ENCODE measurements at places on chromosomes 1 and 21.

DNA sequence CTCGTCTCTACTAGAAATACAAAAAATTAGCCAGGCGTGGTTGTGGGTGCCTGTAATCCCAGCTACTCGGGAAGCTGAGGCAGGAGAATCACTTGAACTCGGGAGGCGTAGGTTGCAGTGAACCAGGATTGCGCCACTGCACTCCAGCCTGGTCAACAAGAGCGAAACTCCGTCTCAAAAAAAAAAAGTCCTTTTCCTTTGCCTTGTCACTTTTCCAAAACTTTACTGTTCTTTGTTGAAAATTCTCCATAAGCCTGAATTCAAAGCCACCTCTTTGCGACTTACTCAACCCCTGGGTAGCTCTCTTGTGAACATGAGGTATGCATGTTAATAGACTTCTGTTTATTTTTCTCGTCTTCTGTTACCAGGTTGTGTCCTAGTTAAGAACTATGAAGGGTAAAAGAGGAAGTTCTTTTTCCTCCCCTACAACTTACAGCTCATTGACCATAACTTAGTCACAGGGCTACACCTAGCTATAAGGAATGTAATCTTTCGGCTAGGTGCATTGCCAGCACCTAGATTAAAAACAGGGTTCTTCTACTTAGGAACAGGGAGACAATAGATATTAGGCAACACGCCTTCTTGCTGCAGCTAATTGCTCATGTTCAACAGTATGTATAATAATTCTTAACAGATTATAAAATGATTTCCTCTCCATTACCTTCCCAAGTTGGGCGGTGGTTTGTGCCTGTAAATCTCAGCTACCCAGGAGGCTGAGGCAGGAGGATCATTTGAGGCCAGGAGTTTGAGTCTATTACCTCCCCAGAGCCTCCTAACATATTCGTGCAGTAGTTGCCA is 40.9 kb downstream of the PTAFR start:
- no peak for DNase-seq

DNA sequence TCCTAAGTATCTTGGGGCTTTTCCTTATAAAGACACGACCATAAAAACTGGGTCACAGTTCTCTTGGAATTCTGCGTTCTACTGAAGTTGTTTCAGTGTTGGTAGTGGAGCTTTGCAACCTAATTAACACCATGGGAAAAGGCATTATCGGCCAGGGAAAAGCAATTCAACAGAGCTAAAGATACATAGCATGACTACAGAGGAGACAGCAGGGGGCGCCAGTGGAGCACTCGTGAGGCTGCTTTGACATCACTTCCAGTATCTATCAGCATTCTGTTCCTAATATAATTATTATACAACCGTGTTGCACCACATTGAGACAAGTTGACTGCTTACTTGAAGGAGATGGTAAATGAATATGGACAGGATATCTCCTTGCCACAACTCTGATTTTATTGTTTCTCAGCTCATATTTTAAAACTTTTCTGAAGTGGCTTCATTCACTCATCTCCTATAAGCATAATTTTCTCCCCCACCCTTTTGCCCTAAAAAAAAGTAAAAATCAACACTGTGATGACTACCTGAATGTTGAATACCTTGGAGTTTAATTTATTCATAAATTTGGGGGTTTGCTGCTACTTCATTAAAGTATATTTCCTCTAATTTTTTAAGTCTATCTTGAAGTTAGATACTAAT is 39.4 kb downstream of the ZP4 start:
- no peak for DNase-seq

DNA sequence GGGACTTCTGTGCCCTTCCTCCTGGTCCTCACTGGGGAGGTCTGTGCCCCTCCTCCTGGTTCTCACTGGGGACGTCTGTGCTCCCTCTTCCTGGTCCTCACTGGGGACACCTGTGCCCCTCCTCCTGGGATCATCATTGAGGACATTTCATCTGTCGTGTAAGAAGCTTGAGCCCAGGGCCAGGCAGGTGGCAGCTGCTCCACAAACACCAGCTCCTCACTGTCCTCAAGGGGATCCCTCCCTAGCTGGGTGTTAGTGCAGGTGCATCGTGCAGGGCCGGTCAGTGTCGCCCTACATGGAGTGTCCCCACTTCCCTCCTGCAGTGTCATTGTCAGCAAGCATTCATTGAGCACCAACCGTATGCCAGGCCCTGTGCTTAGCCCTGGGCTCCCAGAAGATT is 312.7 kb downstream of the PTPRU start:
- DNase-seq = no peak

GRCh38 chr1:229895605-229896004 is 171.4 kb upstream of the GALNT2 start:
- no peak for DNase-seq

DNA sequence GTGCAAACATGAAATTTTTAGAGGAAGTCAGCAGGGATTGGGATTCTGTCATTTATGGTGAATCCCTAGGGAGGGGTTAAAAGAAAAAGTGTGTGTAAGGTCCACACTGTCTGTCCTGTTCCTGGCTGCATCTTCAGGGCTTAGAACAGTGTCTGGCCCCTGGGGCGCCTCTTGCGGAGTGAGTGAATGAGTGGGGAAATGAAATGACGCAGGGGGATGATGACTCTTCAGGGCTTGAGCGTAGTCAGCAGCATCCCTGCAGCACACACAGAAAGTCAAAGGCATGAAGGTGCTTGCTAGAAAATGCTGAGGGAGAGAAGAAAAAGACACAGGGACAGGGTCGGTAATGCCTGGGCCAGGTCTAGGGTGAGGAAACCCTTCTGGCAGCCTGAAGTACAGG is 57.8 kb downstream of the PGBD5 start:
- no peak for DNase-seq

GRCh38 chr1:42336978-42337377 is 1.9 kb upstream of the FOXJ3 start:
- no peak for DNase-seq

DNA sequence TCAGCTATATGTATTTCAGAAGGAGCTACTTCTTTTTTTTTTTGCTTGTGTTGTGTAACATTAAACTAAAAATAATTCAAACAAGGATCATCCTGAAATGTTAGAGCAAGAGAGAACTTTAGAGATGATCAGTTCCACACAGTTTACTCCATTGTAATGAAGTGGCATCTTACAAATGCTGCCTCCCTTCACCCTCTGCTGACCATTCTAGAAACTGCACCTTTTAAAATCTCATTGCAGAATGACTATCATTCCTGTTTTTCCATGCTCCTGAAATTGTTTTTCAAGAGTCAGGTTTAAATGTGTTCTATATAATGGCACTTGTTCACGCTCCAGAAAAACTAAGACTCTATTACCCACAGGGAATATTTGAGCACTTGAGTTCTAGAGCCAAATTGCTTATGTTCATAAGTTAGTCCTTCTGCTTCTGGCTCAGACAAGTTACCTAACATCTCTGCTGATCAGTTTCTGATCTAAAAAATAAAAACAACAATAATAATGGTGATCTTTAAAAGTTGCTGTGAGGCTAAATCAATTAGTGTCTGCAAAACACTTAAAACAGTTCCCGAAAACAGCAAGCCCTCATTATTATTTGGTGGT is 21.5 kb upstream of the SLC44A5 start:
- DNase-seq = peak; percentile 46

- no peak for DNase-seq
Observed at GRCh38 chr21:44067011-44067839, 40.0 kb upstream of the PWP2 start.

DNA sequence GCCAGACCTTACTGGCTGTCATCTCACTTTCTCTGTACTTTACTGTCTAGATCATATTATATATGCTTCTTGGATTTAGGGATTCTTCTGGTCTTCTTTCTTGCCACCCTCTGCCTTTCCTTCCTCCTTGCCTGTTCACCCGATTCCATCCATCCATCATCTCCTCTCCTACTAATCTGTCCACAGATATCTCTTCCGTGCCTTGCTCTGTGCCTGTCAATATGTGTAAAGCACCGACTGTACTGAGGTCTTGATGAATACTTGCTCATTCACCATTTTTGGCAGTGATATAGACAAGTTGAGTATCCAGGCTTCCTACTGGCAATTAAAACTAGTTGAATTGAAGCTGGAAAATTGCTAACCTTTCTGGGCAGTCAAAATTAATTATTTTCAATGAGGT is 8.1 kb downstream of the FMN2 start:
- DNase-seq = no peak

DNA sequence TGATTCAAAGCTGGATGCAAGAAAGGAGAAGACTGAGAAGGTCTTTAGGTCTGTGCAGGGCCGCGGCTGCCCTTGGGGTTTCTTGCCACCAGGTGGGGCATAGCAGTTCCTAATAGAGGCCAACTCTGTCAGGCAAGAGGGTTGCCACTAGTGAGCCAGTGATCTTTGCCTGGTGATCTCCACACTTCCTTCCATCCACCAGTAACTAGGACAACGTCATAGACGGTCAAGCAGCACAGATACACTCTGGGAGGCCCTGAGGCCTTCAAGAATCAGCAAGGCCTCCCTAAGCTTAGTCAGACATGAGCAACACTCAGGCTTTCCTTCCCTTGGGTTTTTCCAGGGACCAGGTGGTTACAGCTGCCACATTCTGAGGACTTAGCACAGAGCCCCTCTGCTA is 32.9 kb upstream of the ATP2B4 start:
- DNase-seq = no peak

DNA sequence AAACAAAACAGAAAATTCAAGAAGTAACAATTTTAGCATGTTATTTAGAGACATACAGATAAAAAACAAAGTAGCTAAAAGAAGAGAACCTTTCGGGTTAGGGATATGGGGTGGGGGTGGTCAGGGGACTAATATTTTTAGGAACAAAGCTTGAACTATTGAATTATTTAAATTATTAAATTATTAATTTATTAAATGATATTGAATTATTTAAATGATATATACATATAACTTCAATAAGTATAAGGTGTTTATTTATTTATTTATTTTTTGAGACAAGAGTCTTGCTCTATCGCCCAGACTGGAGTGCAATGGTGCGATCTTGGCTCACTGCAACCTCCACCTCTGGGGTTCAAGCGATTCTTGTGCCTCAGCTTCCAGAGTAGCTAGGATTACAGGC is 36.0 kb downstream of the EIF2B3 start:
- DNase-seq = no peak

Data from foreskin fibroblast (primary cell).